Stimulated activated CD4-positive, alpha-beta T cell treated with anti-CD3 and anti-CD28 coated beads, Interleukin-2, amount 100 ng/mL, for 24 hours (primary cell): ENCODE measurements at places on chromosomes 5 and 9.
A peak's percentile ranks its signal among the peaks of the same experiment; 100 is the strongest.

- DNase-seq: no peak
Observed at GRCh38 chr9:92714787-92715487, 45.0 kb upstream of the IPPK start.

GRCh38 chr5:125277494-125278154 is 531.2 kb upstream of the ZNF608 start:
- no peak for DNase-seq

DNA sequence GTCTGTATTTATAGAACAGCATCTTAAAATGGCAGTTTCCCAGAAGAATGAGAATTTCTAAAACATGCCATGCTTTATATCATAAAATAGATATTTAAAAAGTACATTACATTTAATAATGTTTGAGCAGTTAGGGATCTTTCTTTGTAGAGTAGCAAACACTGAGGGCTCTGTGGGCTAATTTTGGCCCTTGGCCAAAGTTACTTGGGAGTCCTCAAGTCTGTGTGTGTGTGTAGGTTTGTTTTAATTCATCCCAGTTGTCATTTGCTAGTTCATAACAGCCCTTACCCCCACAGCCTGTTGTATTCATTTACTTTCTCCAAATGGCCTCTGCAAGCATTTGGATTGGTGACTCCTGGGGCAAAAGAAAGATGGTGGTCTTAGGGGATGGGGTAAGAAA is 576.4 kb upstream of the SGCD start:
- no peak for DNase-seq

GRCh38 chr9:93467062-93467416 is 13.7 kb upstream of the FAM120AOS start:
- no peak for DNase-seq

DNA sequence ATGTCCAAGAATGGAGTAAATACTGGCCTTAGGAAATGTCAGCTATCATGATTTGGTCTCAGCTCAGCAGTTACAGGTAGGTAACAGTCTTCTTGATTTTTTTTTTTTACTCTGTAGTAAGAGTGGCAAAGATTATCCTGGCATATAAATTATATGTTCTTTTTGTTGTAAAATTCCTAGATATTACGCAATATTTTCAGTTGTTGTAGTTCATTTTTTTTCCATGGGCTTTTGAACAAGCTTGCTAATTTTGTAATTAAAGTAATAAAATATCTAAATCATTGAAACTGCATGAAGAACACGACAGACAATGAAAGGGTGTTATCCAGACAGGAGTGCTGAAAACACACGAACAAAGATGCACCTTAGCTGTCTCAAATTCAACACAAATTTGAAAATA is 249.4 kb downstream of the PRDM9 start:
- no peak for DNase-seq

GRCh38 chr9:5013374-5013773 is 28.3 kb downstream of the JAK2 start:
- no peak for DNase-seq

GRCh38 chr9:97794666-97795065 is 58.4 kb upstream of the FOXE1 start:
- no peak for DNase-seq

DNA sequence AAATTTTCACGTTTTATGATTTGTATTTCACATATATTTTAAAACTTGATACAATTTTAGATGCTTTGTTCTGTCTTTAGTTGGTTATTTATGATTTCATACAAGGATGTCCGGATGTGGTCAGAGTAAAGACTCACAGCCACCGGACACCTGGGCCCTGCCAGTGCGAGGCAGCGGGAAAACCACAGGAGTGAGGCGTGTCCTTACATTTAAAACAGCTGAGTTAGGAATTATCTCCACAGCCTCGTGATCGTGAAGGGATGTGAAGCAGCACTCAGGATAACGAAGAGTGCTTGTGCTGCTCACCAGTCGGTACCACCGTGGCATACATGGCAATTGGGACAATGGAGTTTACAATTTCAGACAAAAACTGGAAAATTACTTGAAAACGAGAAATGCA is 14.0 kb downstream of the SNX18 start:
- DNase-seq: no peak

GRCh38 chr5:74995926-74996325 is 56.4 kb downstream of the GCNT4 start:
- no peak for DNase-seq

- peak; percentile 13 for DNase-seq
Observed at GRCh38 chr5:74631081-74631953, 9.2 kb downstream of the ENC1 start.
